NCI-H82 (cell line): ENCODE measurements at places on chromosomes 13 and 19.

- DNase-seq = peak; percentile 90
Measured at GRCh38 chr19:55178781-55179599, 1.1 kb downstream of the SYT5 start.

GRCh38 chr19:29277102-29277501, 64.2 kb upstream of the UQCRFS1 start:
- DNase-seq = no peak

DNA sequence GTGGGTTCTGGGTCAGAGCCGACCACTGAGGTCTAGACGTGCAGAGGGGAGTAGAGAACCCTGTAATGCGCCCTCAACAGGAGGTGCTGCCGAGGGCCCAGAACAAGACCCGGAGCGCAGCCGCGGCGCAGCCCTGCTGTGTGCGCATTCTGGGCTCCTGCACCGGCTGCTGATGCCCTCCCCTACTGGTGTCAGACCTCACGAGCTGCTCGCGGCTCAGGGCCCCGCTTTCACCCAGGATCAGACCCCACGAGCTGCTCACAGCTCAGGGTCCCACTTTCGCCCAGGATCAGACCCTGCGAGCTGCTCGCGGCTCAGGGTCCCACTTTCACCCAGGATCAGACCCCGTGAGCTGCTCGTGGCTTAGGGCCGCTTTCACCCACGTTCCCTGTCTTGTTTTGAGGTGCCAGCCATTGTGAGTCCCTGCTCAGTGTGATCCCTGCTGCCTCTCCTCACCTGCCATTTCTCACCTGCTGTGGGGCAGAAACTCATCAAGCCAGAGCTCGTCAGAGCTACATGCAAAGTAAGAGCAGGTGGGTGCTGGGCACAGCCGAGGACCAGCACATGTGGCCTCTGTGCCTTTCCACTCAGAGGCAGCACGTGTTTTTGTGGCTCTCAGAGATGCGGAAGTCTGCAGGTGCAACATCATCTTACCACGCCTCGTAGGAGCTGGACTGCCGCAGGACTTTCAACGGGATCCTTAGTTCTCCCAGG, 47.0 kb upstream of the C13orf46 start:
- DNase-seq = no peak

GRCh38 chr19:35060160-35060855, 18.8 kb downstream of the HPN start:
- no peak for DNase-seq
